ENCODE measurements at places on chromosomes 1 and 21.
A peak's percentile ranks its signal among the peaks of the same experiment; 100 is the strongest.

- no peak for DNase-seq
Observed at GRCh38 chr1:37997256-37998088, 7.7 kb upstream of the SF3A3 start.

- no peak for DNase-seq
Observed at GRCh38 chr1:202713110-202713509, 2.9 kb upstream of the SYT2 start.

GRCh38 chr1:245154429-245155271, at the start of gene KIF26B:
KIF26B (plus strand) TSS chr1:245154985; CDS start chr1:245155425, 440 bp downstream.
- DNase-seq, result no peak

DNA sequence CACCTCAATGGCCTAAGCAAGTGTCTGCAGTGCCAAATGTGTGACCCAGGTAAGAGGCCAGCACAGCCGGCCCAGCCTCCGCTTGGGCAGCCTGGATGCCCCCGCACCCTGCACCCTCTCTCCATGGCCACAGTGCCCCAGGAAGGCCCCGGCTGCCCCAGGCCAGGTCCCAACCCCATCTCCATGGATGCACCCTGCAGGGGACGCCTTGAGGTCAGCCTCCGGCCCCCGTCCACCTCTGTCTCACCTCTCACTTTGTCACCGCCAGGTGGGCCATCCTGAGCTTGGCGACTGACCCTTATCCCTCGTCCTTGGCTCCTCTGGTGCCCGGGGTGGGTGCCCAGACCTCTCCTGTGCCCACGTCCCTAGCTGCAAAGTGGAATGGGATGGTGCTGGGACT, 2.2 kb downstream of the TNFRSF14 start:
- DNase-seq, result no peak

DNA sequence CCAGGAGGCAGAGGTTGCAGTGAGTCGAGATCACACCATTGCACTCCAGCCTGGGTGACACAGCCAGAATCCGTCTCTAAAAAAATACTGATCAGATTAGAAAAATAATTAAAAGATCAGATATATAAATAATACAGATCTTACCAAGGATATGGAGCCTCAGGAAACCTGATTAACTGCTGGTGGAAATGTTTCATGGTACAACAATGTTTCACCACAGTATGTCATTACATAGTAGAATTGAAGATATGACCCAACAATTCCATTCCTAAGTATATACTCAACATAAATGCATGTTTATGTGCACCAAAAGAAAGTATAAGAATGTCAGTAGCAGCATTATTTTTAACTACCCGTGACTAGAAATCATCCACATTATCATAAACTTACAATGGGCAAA, 41.7 kb downstream of the CD53 start:
- no peak for DNase-seq

DNA sequence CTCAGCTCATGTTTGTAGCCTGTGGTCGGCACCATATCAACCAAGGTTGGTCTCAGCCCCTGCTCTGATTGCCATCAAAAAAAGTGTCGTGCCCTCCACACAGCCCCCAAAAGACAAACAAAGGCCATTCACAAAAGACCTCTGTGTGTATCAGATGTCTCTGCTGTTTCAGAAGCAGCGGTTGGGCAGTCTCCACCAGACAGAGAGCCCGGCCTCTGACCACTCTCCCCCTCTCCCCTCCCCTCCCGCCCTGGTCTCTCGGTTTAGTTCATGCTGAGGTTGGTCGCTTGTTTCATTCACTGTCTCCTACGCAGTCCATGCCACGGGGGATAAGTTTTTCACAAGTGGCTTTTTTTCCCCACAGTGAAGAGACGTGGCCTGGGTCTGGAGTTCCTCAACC, 27.1 kb downstream of the ACTA1 start:
- DNase-seq, result no peak

DNA sequence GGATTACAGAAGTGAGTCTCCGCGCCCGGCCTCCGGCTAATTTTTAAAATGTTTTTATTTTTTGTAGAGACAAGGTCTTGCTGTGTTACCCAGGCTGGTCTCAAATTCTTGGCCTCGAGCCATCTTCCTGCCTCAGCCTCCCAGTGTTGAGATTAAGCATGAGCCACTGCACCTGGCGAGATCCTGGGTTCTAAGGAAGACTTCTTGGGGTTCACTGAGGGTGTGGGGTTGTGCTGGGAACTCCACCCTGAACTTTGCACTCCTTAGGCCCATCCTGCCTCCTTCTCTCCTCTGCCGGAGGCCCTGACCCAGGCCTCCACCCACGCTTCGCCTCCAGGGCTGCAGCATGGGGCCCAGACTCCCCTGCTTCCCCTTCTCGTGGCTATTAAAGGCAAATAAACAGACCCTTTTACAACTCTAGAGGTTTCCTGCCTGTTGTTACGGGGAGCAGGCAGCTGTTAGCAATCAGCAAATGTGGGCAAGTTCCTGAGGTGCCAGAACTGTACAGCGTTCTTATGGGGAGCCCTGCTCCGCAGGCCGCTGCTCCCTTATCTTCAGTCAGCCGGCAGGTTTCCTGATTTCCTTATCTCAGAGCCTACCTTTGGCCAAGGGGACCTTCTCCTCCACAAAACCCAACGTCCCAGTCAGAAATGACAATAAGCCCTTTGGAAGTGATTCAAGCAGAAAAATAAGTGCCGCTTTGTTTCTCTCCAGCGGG, 41.0 kb upstream of the LIN9 start:
- DNase-seq, result peak; percentile 39

- DNase-seq, result no peak
Observed at GRCh38 chr1:99645699-99646531, at the start of gene PALMD. PALMD (plus strand) TSS chr1:99646113; CDS start chr1:99646318, 205 bp downstream.

DNA sequence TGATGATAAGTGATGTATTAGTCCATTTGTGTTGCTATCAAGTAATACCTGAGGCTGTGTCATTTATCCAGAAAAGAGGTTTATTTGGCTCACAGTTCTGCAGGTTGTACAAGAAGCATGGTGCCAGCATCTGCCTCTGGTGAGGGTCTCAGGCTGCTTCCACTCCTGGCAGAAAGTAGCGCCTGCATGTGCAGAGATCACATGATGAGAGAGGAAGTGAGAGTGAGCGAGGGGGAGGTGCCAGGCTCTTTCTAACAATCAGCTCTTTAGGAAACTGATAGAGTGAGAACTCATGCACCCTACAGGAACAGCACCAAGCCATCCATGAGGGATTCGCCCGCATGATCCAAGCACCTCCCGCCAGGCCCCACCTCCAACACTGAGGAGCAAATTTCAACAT, 2.2 kb upstream of the FHAD1 start:
- DNase-seq, result no peak

- DNase-seq, result no peak
Observed at GRCh38 chr1:110008971-110009565, 24.5 kb downstream of the AHCYL1 start.

DNA sequence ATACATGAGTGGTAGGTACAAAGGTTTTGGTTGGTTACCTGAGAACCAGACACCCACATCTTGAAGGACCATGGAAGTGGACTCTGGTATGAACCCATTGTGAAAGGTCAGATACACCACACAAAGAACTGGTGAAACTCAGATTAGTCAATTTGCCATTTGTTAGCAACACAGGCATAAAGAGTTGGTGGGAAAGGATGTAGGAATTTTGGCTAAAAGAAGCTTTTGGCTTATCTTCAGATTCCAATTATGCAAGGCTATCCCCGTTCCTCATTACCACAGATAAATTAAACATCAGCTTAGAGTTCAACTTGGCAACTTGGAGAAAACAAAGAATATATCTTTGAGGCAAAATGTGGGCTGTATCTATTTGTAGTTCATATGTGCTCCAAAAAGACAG, 87.0 kb upstream of the IRF2BP2 start:
- DNase-seq, result no peak

DNA sequence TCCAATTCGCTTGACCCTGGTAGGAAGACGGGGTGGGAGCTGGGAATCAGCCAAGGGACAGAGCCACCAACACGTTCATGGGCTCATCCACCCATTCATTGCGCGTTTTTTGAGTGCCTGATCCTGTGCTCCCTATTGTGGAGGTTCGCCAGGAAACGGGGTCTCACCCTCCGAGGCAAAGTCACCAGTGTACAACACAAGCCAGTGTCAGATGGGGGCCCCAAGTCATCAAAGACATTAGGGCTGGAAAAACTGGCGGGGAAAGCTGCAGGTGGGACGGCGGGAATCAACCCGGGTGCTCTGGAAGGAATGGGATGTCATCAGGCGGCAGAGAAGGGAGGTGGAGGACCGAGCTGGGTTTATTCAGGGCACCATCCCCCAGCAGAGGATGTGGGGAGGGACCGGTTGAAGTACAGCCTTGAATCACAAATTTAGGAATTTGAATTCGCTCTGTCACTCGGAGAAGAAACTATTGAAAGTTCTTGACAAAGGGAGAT, 667 bp upstream of the NID1 start:
- no peak for DNase-seq

- no peak for DNase-seq
Observed at GRCh38 chr1:24303600-24303999, 15.6 kb upstream of the GRHL3 start.

GRCh38 chr1:171083222-171083621, 7.5 kb upstream of the FMO3 start:
- no peak for DNase-seq

GRCh38 chr1:36609241-36610027, 126.7 kb upstream of the CSF3R start:
- DNase-seq, result no peak

GRCh38 chr1:83990734-83991133, 8.2 kb downstream of the TTLL7 start:
- no peak for DNase-seq

DNA sequence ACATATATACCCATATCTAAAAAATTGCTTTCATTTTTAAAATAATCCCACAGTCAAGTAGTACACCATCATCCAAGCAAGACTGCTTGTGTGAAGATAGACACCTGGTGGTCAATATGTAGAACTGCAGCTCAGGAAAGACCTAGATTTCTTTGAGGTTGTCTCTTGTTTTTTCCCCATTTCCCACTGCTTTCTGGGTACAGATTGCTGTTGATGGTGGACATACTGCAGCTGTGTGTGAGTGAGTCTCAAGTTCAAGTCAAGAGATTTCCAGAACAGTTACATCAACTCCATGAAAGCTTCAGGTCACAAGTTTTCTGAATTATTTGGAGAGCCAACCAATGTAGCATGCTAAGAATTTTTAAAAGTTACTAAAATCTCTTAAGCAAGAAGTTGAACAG, 306.4 kb downstream of the DUSP10 start:
- peak; percentile 68 for DNase-seq

DNA sequence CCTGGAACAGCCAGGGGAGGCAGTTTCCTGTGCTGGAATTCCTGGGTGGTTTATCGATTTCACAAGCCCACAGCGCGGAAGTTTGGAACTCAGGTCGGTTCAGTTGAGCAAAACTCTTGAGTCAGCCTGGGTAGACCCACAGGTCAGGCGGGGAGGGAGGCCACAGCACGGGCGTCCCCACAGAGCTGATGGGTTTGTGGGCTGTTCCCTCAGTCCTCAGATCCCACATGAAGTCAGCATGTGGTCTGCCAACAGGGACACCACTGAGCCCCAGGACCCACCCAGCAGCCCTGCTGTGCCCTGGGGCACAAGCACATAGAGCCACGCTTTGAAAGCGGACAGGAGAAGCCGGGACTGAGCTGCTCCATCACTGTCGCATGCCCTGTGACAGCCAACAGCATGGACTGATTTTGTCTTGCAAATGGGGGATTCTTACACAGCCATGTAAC, 17.4 kb downstream of the BMP8A start:
- DNase-seq, result no peak

DNA sequence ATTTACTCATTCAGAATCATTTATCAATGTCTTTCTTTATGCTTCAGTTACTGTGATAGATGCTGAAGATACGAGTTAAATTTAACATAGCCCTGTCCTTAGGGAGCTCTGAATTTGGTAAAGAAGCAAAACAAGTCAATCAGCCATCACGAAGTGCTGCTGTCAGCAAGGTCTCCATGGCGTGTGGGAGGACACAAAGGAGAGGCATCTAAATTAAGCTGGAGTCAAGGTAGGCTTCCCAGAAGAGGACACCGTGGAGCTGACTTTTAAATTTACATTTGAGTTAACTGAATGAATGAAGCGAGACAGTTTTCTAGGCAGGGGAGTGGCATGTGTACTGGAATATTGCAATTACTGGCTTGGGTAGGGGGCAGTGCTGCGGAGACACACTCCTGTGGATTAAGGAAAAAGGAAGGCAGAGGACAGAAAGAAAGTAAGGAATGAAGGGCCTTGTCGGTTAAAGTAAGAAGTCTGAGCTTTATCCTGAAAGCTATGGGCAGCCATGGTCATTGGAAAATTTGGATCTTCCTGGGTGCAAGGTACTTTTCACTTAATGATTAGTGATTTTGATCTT, 41.3 kb upstream of the C1orf87 start:
- DNase-seq, result no peak

DNA sequence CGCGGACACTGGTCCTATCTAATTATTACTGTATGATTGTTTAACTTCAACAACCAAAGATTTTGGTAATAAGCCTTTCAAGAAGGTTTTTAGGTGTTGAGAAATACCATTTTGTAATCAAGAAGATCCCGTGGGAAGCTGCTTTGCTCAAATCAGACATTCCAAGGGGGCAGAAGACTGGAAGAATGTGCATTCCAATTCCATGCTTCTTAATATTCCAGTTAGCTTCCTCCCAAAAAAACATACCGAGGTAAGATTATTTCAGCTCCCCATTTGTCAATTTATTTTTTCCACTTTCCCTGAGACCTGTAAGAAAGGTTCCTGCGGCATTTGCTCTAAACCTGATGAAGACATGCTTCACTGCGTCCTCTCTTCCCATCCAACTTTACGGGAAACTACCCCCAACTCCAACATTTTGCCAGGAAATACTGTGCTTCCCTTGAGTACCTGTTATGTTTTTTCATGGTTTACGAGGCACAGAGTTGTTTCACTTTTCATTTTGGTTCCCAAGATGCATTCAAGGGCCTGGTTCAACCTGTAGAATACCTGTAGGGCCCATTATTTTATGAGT, 4.1 kb downstream of the CNN3 start:
- no peak for DNase-seq

GRCh38 chr21:24395320-24395923, 1211.9 kb downstream of the MRPL39 start:
- no peak for DNase-seq

GRCh38 chr1:23670709-23671108, 20.9 kb upstream of the RPL11 start:
- DNase-seq, result no peak

- no peak for DNase-seq
Observed at GRCh38 chr1:158121604-158122254, 59.0 kb upstream of the CD1D start.

GRCh38 chr1:156495401-156496140, 5.0 kb downstream of the MEF2D start:
- no peak for DNase-seq

- DNase-seq, result no peak
Observed at GRCh38 chr1:160747717-160748116, 8.7 kb downstream of the SLAMF7 start.

- DNase-seq, result no peak
Observed at GRCh38 chr1:169584483-169585144, 1.7 kb downstream of the F5 start.

GRCh38 chr1:55965981-55966461, 613.3 kb downstream of the PLPP3 start:
- no peak for DNase-seq

GRCh38 chr1:29719253-29719652, 482.9 kb downstream of the PTPRU start:
- no peak for DNase-seq

Data from bone marrow (tissue), 2 donors.